Small intestine (tissue), 16 donors: ENCODE measurements at places on chromosomes 5 and 9.

- DNase-seq = no peak
Measured at GRCh38 chr5:142600611-142601358, 85.1 kb downstream of the FGF1 start.

- DNase-seq = no peak
Measured at GRCh38 chr5:166399781-166400180, 1891.7 kb upstream of the WWC1 start.

DNA sequence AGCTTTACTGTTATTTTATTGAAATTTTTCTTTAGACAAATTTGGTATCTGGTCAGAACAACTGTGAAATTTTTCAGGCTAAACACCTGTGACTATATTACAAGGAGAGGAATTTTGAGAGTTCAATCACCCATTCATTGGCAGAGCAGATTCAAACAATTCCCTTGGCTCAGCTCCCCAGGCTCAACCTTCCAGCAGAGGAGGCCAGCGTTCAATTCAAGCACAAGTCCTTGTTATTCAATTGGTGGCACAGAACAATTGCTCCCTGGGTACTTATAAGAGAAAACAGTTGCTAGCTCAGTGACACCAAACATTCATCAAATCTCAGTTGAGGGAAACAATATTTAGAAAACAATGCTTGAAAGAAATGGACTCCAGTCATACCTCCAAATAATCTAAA lies 83.3 kb downstream of the SUSD1 start:
- DNase-seq = no peak

DNA sequence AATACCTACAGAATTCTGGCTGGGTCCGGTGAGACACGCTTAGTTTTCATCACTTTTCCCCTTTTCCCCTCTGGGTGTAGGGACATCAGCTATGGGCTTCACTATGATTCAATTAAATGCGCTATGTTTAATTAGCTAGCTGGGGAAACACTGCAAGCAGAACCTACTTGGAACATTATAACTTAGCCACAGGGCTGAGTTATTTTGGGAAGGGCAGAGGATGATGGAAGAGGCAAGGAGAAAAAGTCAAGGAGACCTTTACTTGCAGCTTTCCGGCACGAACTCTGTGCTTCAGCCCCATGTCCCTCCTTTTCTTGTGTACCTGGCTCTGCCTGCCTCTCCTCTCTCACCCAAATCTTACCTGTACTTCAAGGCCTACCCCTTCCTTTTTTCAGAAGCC lies 62.8 kb downstream of the KIF4B start:
- no peak for DNase-seq

DNA sequence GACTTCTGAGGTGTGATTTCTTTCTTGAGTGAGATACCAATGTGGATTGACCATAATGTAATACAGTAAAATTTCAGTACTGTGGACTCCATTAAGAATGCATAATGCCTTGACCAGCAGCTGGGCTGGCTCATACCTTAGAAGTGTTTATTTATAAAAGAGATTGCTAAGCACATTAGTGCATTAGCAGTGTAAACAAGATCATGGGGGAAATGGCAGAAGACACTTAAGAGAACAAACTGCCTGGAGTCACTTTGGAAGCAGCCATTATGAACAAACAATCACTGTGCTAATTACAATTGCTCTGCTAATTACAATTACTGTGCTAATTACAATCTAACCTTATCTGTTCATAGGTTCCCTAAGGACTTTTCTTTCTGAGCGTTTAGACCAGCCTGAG lies 104.2 kb downstream of the TRIM32 start:
- DNase-seq = no peak

- no peak for DNase-seq
Measured at GRCh38 chr5:87877023-87877422, 391.6 kb downstream of the TMEM161B start.

DNA sequence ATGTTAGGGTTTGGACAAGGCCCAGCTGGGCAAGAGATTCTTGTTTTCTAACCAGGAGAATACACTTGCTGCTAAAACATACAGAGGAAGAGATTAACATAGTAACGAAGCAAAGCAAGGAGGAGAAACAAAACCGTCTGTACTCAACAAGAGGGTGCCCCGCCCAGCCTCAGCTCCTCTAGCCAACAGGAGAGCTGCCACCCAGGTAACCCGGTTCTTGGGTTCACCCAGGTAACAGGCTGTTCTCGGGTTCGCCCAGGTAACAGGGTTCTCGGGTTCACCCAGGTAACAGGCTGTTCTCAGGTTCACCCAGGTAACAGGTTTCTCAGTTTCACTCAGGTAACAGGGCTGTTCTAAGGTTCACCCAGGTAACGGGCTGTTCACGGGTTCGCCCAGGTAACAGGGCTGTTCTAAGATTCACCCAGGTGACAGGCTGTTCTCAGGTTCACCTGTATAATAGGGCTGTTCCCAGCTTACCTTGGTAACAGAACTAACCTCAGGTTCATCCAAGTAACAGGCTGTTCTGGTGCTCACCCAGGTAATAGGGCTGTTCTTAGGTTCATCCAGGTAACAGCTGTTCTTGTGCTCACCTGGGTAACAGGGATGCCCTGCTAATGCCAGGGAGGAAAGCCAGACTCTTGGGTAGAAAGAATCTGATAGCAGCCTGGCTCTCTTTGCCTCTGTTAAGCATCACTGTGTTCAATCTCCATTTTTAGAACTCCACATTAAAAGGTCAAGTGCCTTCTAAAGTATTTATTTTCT lies 271.6 kb downstream of the SYK start:
- DNase-seq = no peak

DNA sequence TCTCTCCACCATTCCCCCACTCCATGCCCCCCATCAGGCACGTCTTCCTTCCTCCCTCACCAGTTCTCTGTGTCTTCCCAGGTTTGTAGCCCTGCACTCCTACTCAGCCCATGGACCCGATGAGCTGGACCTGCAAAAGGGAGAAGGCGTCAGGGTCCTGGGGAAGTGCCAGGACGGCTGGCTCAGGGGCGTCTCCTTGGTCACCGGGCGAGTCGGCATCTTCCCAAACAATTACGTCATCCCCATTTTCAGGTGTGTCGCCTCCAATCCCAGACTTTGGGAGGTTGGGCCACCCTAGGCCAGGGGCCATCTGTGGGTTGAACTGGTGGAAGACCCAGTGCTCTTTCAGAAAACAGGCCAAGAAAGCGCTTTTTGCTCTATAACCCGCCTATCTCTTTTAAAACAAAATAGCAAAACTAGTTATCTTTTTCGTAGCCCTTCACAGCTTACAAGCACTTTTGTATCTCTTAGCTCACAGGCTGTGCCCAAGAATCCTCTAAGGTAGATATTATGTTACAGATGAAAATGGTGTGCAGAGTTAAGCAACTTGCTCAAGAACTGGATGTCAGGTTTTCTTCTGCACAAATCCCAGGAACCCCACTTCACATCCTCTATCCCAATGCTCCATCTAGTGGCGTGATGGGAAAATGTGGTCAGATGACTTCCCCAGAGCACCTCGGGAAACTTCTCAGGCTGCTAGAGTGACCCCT lies 56.2 kb downstream of the PLAC8L1 start:
- DNase-seq = peak; percentile 81

DNA sequence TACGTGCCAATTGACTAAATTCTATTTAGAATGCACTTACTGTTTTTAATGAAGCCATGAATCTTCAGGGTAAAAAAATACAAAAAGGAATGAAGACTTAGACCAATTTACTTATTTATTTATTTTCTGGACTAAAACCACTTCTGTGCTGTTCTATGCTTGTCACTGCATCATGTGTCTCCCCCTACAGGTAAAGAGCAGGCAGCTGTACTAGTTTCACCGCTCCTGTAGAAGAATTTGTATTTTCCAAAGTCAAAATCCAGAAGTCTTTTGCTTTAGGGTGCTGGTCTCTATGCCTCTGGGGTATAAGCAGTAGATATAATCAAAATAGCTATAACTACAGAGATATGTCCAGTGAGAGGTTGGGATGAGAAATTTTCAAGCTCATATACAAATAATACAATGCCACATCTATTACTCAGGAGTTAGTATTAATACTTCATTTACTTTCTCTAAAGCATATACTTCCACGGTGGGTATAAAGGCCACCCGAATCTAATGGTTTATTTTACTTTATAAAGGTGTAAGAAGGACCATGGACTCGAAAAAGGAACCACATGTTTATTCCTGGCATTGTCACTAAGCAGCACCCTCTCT lies 591.5 kb downstream of the RAB3C start:
- peak; percentile 67 for DNase-seq

GRCh38 chr9:3507395-3508077 lies 18.3 kb downstream of the RFX3 start:
- no peak for DNase-seq

GRCh38 chr9:89078421-89078820 lies 87.2 kb downstream of the S1PR3 start:
- no peak for DNase-seq

GRCh38 chr5:135861641-135862040 lies 27.2 kb downstream of the SLC25A48 start:
- DNase-seq = no peak

GRCh38 chr5:76180814-76181805 lies 97.9 kb downstream of the SV2C start:
- peak; percentile 20 for DNase-seq

DNA sequence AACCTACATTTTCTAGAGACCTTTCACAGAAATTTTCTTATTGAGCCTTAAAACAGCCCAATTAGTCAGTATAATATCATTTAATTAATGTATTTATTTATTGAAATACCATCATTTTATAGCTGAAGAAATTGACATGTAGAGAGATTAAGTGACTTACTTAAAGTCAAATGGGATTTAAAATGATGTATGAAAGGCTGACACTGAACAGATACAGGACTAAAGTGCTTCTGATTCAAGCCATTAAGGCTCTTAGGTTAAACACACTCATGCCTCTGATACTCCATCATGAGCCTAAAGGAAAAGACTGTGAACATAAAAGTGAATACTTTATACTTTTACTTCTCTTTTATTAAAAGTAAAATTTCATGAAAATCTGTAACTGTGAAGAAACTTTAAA lies 12.8 kb downstream of the C9orf72 start:
- no peak for DNase-seq

GRCh38 chr5:112514111-112514510 lies 95.0 kb upstream of the EPB41L4A start:
- DNase-seq = no peak

DNA sequence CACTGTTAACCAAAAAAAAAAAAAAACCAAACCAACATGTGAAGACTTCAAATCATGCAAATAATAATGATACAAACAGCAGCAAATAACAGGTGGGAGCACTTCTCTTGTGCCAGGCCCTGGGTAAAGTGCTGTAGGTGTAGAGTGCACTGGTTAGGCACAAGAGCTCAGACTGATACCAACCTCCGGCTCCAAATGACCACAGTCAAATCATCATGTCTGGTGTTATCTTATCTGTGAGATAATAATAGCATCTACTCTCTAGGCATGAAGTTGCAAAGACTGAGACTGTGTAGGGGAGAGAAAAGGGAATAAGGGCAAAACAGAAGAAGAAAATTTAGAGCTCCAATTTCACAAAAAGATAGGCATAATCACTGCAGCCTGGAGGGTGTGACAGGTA lies 159.5 kb downstream of the ARL15 start:
- DNase-seq = no peak
